ENCODE measurements at places on chromosomes 7 and 10. TPM values are rescaled to one million over a fixed set of nuclear protein-coding genes. Genes with fewer than 3 reads are reported as not detected.

Gene HOXA6
- polyA plus RNA-seq: 0.94 TPM

Gene TUBB8
- polyA plus RNA-seq: 0.27 TPM

Gene AMPH
- polyA plus RNA-seq: 6.6 TPM

Gene SMARCD3
- 40.3 TPM for polyA plus RNA-seq

Gene PRPS1L1
- polyA plus RNA-seq: not detected
